ENCODE measurements at places on chromosomes 16 and 17.

DNA sequence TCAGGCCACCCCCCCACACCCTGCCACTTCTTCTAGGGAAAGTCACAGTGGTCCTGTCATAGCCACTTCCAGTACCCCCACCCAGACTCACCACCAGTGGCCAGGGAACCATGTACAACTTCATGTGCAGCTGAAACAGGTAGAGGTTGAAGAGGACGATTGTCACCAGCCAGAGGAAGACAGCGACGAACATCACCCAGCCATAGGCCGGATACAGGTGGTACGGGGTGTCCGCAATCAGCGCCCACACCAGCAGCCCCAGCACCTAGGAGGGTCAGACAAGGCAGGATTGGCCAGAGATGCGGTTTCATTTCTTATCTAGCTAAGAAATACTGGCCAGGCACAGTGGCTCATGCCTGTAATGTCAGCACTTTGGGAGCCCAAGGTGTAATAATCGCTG, 16.7 kb downstream of the ARL2BP start:
- no peak for DNase-seq

DNA sequence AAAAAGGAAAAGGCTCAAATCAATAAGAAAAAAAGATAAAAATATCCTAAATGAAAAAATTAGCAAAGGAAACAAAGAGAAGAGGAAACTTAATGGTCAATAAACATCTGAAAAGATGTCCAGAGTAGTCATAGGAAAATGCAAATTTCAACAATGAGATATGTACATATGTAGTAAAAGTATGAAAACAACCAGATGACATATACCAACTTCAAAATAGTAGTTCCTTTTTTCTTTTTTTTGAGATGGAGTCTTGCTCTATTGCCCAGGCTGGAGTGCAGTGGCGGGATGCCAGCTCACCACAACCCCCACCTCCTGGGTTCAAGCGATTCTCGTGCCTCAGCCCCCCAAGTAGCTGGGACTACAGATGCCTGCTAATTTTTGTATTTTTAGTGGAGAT, 21.7 kb upstream of the NFAT5 start:
- DNase-seq, result no peak

DNA sequence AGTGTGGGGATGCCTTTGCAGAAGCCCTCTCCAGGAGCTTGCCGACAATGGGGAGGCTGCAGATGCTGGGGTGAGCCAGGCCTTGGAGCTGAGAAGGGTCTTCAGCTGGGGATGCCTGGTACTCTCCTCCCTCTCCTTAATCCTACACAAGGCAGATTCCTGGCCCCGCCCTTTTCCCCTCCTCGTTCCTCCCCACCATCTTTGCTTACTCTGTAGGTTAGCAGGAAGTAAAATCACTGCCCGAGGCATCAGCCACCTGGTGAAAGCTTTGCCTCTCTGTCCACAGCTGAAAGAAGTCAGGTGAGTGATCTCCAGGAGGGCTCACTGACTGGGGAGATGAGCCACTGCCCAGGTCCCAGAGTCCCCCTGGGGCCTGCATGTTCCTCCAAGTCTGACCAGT, 38.7 kb downstream of the NLRC5 start:
- DNase-seq, result no peak

DNA sequence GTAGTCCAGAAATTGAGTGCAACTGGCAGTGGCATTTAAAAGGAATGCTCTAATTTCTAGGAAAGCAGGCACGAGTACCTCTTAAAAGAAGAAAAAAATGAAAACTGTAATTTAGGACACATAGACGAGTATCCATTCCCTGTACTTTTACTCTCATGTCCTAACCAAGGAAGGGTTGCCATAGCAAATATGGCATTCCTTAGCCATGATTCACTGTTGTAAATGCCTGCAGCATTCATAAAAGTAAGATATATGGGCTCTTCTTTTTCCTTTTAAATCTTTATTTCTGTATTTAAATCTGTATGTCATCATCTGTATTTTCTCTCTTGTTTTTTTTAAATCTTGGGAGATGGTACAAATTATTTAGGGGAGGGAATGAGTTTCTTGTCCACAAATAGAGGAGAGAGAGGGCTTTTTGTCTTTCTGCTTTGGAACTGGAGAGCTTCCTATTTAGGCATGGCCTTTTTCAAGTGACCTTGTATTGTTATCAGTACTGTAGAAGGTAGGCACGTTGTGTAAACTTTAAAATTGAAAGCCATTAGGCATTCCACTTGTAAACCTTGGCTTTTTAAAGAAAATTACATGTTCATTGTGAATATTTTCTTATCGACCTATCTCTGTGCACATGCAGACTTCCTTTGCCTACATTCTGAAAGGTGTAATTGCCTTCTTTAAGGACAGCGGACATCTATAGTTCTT, 50.0 kb downstream of the TENT4B start:
- peak; percentile 97 for DNase-seq

GRCh38 chr17:43768382-43768781, 9.8 kb upstream of the SOST start:
- no peak for DNase-seq

- no peak for DNase-seq
Measured at GRCh38 chr17:18059283-18059682, 20.1 kb downstream of the GID4 start.

DNA sequence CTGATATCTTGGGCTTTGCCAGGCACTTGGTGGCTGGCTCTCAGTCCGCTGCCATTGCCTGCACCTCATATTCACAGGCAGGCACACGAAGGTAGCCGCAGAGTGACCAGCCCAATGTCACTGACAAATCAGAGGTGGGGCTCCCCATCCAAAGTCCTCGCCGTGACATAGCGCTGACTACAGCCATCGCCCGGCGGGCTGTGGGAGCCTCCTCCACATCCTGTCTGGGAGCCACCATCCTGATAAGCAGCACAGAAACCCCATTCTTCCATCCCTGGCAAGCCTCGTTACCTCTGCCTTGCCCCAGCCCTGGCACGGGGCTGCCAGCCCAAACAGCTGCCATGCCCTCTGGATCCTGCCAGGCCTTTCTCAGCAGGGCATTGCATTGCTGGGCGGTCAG, 437.8 kb downstream of the SLC39A11 start:
- no peak for DNase-seq

DNA sequence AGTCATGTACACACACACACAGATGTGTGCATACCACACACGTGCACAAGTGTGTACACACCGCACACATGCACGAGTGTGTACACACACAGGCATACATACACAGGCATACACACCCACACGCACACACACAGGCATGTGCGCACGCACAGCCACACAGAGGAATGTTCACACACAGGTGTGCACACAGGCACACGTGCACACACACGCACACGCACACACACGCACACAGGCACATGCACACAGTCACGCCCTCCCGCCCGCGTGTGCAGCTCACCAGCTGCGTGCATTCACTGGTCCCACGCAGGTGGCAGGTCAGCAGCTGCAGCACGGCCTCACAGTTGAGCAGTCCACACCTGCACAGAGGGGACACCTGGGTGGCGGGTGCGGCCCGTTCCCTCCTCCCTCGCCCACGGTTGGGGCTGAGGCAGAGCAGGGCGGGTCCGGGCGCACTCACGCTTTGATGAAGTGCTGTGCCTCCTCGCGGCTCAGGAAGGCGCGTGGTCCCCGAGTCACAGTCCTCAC, 7.7 kb downstream of the TEPSIN start:
- DNase-seq, result no peak

DNA sequence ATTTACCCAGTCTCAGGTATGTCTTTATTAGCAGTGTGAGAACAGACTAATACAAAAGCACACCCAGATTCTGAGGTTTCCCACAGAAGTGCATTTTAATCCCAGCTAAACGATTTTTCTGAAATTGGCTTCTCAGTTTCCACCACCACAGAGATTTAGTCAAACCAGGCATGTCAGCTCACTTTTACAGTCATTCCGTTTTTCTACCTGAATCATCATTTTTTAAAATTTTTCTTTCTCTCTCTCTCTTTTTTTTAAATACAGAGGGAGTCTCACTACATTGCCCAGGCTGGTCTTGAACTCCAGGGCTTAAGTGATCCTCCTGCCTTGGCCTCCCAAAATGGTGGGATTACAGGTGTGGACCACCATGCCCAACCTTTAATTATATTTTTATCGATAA, 389.1 kb downstream of the HAPSTR1 start:
- DNase-seq, result no peak

- no peak for DNase-seq
Measured at GRCh38 chr17:958712-959451, 20.7 kb downstream of the NXN start.

DNA sequence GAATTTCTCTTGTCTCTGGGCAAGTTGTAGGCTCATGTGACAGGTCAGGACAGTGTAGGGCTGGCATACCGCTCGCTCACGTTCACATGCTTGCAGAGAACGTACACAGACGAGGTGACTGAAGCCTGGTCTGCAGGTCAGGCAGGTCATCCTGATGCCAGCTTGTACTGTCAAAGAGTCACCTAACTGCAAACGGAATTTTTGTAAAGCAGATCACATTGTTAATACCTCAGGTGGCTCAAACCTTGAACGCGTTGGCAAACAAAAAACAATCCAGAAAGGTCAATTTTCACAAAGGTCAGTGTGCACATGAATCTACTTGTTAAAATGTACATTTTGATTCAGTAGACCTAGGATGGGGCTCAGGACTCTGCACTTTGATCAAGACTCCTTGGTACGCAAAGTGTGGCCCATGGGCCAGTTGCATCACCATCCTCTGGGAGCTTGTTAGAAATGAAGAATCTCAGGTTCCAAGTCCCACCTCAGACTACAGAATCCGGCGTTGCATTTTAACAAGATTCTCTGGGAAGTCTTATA, 28.6 kb downstream of the ANKRD40 start:
- DNase-seq, result no peak

GRCh38 chr16:56560447-56560846, 4.4 kb upstream of the MT4 start:
- no peak for DNase-seq

DNA sequence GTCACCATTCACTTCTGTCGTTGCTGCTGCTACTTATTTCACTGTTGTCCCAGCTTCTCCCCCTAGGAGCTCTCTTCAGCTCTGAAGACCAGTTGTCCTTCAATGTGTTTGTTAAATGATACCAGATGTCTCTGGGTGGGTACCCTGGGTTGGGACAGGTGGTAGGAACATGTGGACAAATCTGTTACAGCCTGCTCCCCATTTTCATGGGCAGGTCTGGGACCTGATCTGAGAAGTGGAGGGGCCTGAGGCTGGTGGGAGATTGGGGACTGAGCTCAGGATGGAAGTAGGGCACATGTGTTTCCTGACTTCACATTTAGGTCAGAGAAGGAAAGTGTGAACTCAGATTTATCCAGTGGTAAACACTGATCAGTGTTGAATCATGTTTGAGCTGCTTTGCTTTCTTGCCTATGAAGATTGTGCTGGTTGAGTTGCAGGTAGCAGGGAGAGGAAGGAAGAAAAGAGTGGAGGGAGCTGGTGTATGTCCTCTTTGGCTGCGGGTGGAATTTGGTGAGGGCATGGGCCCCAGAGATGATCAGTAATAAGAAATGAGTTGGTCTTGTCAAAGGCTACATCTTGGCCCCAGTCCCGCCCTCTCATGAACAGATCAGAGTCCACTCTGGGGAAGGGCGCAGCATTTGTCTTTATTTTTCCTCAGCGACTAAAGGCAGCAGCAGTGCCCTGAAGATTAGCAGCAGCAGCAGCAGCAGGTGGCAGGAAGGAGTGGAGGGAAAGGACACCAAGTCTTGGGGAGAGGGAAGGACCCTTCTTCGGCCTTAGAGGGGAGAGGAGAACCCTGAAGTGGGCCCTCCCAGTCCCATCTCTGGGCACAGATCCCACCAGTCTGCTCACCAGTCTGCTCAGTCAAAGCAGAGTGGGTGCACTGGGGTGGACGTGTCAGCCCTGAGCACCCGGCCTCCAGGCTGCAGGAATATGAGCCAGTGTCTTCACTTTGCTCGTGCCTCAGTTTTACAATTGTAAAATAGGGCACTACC, 6.1 kb upstream of the EFTUD2 start:
- DNase-seq, result no peak

- DNase-seq, result no peak
Measured at GRCh38 chr17:74775409-74776043, 619 bp downstream of the NAT9 start.

DNA sequence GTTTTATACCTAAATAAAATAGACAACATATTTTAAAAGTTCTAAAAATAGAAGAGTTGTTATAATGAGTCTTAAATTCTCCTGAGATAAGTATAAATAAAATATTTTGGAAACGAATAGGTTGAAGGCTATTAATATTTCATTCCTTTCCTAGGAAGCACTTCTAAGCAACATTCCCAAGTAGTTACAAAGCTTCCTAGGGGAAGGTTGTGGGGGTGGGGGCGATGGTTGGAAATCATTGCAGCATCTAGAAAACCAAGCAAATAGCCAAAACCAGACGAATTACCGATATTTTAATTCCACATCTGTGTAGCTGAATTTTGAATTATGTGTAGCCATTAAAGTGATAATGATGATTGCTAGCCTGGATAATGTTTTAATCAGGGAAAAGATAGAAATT, 26.9 kb downstream of the PTRH2 start:
- no peak for DNase-seq

- DNase-seq, result no peak
Measured at GRCh38 chr16:56630134-56630533, 2.3 kb upstream of the MT1M start.

DNA sequence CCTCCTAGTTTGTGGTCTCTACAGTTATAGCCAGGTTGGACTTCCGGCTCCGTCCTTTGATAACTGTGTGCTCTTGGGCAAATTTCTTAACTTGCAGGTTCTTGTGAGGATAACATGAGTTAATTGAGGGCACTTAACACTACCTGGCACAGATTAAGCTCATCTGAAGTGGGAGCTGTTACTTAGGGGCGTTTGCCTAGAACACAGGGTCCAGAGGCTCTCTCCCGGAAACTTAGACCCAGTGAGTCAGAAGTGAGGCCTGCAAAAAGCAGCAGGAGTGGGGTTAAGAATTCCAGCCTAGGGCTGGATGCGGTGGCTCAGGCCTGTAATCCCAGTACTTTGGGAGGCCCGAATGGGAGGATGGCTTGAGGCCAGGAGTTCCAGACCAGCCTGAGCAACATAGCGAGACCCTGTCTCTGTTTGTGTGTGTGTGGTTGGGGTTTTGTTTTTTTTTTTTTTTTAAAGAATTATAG, 1.4 kb downstream of the MVP start:
- no peak for DNase-seq

GRCh38 chr17:63919311-63919723, 678 bp upstream of the GH1 start:
- DNase-seq, result peak; percentile 7

DNA sequence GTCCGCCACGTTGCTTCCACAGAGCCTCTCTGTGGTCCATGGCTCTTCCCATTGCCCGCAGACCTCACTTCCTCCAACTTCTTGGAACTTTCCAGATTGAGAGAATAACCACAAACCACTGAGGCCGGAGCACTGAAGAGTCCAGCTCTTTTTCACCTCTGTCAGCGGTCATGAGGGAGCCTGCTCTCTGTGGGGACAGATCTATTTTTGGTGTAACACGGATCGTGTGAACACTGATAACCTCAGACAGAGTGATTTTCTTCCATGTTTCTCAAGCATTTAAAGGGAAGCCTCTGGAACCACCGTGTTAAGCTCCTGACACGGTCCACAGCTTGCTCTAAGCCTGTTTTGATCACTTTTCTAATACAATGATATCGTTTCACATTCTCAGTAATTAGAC, 49.7 kb downstream of the NTN1 start:
- DNase-seq, result no peak
